ENCODE measurements at places on chromosomes 7 and 10.

GRCh38 chr7:40802497-40802896 lies 667.7 kb downstream of the SUGCT start:
- no peak for ATAC-seq

DNA sequence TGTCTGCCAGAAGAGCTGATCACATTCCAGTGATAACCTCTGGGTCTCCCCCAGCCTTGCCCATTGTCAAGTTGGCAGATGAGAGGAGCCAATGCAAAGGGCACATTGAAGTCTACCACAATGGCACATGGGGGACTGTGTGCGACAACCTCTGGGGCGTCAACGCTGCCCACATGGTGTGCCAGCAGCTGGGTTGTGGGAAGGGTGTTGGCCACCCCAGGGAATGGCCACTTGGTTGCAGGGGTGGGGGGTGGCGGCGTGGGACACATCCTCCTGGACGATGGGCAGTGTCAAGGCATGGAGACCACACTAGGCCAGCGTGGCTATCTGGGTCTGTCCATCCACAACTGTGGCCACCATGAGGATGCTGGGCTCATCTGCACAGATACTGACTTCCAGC lies 43.4 kb downstream of the CUZD1 start:
- peak; percentile 26 for ATAC-seq

- ATAC-seq: no peak
These were observed 43.1 kb upstream of the GATAD1 start for GRCh38 chr7:92404170-92404614.

DNA sequence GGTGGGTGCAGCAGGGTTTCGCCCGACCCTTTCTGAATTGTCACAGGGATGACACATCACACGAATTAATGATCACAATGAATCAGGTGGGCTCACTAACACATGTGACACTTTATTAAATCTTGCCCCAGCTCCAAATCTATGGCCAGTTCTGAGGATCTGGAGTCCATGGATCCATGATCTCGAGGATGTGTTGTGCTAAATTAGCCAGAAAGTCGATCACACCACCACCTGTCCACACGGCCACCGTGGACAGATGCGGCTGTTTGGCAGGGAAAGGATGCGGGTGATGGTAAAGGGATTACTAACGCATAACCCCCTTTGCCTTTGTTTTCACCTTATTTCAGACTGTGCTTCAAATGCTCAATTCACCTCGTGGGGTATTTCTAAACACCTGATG lies 96.4 kb downstream of the COBL start:
- ATAC-seq: no peak

GRCh38 chr7:107338080-107338479 lies 131.8 kb upstream of the GPR22 start:
- no peak for ATAC-seq

- no peak for ATAC-seq
These were observed 10.4 kb downstream of the GPRIN2 start for GRCh38 chr10:46545861-46546590.

- no peak for ATAC-seq
These were observed 16.3 kb upstream of the HPS1 start for GRCh38 chr10:98463016-98463415.

GRCh38 chr10:62149621-62150020 lies 119.0 kb downstream of the RTKN2 start:
- no peak for ATAC-seq

DNA sequence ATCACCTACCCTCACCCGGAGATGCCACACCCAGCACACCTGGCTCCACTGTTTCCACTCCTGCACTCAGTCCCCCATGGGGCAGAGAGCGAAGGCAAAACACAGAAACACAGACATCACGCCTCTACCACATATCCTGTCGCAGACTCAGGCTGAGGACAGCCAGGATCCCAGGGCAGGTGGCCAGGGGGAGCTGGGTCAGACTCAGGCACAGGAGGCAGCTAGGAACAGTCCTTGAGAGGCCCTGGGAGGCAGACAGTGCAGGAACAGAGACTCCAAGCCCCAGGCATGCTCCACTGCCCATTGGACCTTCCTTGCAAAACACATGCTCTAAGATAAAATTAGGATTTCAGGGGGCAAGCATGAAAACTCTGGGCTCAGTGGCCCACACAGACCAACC lies 154.4 kb upstream of the C7orf33 start:
- ATAC-seq: peak; percentile 67

DNA sequence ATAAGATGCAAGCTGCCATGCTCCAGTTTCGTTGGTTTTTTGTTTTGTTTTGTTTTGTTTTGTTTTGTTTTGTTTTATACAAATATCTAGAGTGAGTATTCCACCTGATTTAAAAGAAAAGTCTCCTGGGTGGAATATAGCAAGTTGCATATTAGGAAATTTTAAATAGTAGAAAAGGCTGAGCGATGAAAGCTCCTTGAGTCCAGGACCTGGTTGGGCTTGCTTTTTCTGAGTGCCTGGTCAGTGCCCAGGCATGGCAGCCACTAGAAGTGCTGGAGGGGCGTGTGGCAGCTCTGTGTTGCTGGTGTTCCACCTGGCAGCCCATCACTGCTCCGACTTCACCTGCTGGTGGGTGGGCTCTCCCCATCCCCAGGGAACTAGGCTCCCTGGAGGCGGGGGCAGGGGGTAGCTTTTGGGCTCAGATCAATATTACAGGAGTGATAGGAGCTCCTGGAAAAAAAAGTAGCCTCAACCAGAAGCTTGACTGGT lies 8.0 kb downstream of the COL17A1 start:
- no peak for ATAC-seq

- ATAC-seq: no peak
These were observed 31.0 kb upstream of the TRIM8 start for GRCh38 chr10:102613286-102613685.

DNA sequence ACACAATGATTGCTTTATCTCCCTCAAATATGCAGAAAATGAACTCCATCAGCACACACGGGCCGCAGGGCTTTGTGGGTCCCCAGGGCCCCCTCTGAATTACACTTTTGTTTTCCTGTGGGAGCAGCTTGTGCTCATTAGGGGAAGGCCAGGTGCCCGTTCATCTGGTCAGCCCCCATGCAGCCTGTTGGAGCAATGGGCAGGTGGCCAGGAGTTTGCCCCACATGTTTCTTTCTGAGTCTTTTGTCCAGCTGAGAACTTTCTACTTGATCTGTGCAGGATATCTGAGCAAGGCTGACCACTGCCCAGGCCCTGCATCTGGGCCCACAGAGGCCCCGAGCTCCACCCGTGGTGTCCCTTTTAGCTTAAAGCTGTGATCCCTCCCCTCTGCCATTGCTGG lies 105.3 kb upstream of the FAM20C start:
- no peak for ATAC-seq

- peak; percentile 24 for ATAC-seq
These were observed 285.1 kb downstream of the CCSER2 start for GRCh38 chr10:84613336-84614021.

DNA sequence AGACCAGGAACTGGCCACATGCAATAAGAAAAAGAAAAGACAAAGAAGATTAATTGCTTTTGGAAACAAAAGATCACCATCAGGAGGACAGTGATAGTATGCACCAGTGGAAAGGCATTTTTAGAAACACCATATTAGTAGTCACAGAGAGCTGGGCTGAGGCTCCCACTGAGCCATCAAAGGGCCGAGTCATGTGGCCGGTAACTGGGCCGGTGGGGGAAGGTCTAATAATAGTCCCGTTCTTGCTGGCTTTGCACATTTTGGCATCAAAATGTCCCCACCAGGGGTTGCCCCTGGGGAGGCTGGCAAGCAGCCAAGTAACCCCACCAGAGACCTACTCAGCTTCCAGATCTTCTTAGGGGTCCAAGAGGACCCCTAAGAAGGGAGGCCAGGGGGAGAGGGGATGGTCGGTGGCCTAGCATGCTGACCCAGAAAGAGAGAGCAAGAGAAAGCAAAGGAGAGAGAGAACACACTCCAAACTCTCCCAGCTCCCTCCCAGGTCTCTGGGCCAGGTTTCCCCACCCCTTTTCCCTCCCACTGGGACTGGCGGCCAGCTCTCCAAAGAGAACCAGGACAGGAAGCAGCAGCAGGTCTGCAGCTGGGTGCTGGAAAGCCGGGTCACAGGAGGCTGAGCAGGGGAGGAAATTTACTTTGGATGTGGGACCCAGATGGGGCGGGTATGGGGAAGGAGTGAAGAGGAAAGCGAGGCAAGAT lies 70.2 kb upstream of the FGFR2 start:
- ATAC-seq: no peak

DNA sequence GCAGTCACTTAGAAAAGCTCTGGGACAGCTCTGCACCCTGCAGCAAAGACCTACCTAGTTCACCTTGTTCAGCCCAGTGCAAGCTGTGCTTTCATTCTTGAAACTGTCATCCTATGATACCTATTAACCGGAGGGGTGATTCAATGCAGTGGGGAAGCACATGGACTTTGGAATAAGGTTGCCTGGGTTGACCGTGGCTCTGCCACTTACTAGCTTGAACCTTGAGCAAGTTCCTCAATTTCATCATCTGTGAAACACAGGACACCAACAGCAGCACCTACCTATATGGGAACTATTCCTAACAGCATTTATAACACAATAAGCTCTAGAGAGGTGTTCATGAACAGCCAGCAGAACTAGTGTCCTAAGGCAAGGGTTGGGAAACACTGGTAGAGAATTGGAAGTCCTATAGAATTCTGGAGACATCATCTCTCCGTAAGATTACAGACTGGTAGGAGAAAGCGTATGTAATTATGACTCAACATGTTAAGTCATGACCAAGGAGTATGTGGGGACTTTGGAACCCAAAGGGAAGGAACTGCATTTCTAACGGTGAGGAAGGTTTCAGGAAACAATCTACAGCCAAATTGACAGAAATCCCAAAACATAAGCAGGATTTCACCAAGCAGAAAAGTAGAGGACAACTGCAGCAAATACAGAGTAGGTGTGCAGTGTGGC lies 270.0 kb downstream of the USP6NL start:
- ATAC-seq: no peak

- peak; percentile 68 for ATAC-seq
These were observed at the start of gene BMPR1A for GRCh38 chr10:86756511-86757112. TSS of gene BMPR1A (plus strand) at chr10:86756619. CDS start at chr10:86876019, 119,400 bp downstream.

DNA sequence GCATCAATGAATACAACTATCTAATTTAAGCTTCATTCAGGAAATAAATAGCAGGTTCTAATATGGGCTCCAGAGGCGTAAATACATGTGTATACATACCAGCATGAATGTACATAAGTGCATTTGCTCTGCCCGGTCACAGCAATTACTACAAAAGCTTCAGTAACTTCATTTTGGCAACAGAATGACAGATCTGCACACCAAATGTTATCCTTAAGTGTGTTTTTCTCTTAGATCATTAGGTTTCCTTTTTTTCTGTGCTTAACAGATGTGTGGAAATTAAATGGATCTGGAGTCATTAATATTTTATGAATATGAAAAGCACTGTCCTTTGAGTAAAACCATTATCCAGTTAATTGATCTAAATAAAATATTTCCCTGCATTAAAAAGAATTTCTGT lies 159.0 kb upstream of the MEOX2 start:
- no peak for ATAC-seq

- no peak for ATAC-seq
These were observed 72.7 kb upstream of the TMEM106B start for GRCh38 chr7:12138421-12138820.

DNA sequence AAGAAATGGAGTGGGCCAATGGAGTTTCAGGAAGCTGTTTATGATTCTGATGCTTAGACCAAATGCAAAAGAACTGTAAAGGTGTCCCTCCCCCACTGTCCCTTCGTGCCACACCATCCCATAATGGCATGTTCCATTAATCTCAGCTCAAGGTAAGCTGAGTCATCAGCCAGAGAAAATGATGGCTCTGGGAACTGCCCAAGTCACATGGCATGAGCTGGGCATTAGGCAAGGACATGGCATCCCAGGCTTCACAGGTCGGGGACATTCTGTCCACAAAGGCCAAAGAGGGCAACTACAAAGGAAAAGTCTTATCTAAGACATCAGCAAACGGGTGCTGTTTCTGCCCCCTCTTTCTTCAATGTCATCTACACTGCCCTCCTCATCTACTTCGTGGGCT lies 44.9 kb downstream of the DLG5 start:
- no peak for ATAC-seq
